Stimulated activated CD8-positive, alpha-beta memory T cell treated with anti-CD3 and anti-CD28 coated beads, Interleukin-4, amount 100 ng/mL, for 4 hours (primary cell): ENCODE measurements at places on chromosomes 1 and 21.

- DNase-seq: no peak
Measured at GRCh38 chr1:245771511-245772281, 616.9 kb downstream of the KIF26B start.

GRCh38 chr21:22395965-22396364 is 1397.8 kb downstream of the NCAM2 start:
- DNase-seq: no peak

DNA sequence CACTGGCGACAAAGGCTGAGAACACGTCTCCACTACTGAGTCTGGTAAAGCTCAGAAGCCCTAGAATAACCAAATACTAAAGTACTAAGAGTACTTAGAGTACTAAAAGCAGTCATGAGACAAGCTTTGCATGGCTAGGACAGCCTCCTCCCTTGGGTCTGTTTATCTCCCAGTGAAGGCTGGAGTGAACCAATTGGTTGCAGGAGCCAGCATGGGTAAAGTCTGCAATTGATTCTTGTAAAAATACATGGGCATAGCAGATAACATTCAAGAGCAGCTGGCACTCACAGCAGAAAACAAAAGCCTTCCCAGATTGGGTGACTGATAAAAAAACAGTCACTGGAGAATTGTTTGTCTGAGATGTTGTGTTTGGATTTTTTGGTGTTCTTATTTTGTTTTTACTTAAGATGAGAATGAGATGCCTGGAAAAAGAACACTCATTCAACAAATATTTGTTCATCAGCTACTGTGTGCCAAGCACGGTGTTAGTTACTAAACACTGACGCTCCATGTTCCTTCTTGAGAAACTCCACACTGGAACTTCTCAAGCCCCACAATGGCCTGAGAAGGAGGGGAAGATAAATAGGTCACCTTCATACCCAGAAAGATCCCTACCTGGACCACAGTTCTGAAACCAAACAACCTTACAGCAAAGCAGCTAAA is 3.7 kb downstream of the IRF6 start:
- DNase-seq: no peak

- DNase-seq: no peak
Measured at GRCh38 chr1:154414606-154415005, 9.5 kb downstream of the IL6R start.

- no peak for DNase-seq
Measured at GRCh38 chr1:116948046-116948445, 38.3 kb downstream of the PTGFRN start.

DNA sequence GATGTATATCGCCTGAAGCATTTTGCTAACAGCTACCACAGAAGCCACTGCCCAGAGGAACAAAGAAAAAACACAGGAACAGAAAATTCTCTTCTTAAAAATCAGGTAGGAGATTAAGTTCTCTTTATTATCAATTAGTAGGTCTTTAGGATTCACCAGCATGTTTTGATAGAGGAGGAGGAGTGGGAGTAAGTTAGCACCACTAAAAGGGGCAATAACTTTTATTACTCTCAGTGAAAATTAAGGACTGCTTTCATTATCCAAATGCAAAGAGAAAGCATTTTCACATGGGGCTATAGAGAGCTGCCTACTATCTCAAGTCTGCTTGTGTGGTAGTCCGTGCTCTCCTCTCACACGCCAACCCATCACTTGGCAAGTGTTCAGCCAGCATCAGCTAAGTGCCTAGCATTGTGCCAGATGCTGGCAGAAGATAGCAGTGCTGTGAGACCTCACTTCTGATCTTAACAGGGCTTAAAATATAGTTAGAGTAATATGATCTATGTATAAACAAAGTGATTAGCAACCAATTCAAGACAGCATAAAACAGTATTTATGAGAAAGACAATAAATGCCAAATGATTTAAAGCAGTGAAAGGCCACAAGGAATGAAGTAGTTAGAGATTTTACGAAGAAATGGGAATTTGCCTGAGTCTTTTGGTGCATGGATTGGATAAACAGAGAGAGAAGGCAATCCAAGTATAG is 39.8 kb downstream of the ASTN1 start:
- no peak for DNase-seq

DNA sequence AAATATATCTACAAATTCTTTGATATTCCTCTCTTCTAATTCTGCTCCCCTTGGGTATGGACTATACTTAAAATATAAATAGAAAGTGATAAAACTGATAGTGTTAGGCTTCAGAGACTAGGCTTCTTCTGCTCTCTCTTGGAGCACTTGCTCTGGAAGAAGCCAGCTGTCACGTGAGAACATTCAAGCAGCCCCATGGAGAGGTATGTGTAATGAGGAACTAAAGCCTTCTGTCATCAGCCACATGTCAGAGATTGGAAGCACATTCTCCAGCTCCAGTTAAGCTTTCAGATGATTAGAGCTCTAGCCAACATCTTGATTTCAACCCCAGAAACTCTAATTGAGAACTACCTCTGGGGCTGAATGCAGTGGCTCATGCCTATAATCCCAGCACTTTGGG is 34.3 kb downstream of the XKR8 start:
- DNase-seq: no peak

DNA sequence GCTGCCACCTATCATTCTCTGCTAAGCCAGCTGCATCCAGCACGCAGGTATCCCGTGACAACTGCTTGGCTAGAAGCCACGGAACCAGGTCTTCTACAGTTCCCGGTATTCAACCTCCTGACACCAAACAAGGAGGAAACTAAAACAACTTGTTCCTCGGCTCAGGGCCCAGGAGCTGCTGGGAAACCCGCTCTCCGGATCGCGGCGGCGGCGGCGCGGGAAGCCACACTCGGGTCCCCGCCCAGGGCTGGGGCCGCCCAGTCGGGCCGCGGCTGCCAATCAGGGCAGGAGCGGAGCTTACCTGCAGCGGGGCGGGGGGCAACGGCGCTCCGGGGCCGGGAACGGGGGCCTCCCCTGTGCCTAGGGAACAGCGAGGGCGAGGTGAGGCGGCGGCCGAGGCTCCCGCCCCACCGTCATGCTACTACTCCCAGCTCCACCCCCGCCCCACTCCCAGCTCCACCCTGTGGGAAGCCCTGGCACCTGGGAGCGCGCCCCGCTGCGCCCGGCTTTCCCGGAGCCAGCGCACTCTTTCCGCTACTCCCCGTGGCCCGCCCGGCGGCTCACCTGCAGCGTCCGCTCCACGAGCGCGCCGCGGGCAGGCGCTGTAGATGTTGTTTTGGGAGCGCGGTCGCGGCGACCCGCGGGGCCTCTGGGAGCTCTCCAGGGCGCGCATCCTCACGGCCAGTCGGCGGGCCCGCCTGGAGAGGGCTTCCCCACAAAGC is 12.1 kb downstream of the IL24 start:
- no peak for DNase-seq
